ENCODE measurements at places on chromosomes 4 and X.

- no peak for DNase-seq
Measured at GRCh38 chr4:2936773-2937145, 26.4 kb downstream of the NOP14 start.

DNA sequence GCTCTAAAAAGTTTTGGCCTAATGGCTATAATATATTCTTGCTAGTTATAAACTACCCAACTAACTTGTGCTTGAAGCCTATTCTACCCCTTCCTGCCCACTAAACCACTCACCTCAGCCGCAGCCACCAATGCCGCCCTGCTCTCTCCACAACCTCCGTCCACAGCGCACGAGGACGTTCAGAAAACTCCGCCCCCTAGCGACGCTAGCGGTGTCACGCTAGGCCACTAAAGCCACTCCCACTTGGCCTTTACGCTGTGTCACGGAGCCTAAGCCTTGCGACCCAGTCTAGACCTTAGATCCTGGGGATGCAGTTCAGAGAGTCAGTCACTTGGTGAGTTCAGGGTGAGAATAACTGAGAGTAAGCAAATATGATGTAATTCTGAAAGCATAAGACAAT, at the start of gene TEX11:
TSS of gene TEX11 (minus strand) at position 171 of the 400 bp plus-strand sequence. CDS start 922 bp downstream, outside the sequence.
- DNase-seq, result no peak

DNA sequence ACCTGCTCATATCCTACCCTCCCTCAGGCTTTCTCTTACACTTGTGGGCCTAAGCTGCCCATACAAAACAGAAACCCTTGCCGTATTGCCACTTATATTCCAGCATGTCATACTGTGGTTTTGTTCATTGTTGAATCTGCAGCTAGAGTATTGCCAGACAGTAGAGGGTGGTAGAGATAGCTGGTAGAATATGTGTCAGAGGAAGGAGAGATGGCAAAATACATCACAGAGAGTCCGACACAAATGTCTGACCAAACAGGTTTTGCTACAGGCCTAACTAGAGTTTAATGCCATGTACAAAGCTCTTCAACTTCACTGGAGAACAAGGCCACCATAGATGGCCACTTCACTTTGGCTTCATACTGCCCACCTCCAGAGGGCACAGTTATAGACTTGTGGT, 160.1 kb downstream of the EFHC2 start:
- DNase-seq, result no peak

DNA sequence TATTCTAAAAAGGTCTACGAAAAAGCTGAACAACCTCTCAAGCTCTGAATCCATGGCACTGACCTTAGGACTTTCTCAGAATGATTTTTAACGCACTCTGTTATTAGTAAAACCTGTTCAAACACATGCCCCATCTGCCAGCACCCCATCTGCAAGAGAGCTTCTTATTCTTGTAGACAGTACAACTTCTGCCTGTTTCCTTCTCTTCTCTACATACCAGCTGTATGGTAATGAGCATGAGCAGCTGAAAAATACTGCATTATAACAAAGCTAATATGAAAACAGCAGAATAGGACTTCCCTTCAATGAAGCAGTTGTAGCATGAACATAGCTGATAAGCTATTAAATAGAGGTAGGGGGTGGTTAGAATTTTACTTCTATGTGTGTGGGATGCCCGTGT, 167.9 kb downstream of the FBXW7 start:
- DNase-seq, result no peak

DNA sequence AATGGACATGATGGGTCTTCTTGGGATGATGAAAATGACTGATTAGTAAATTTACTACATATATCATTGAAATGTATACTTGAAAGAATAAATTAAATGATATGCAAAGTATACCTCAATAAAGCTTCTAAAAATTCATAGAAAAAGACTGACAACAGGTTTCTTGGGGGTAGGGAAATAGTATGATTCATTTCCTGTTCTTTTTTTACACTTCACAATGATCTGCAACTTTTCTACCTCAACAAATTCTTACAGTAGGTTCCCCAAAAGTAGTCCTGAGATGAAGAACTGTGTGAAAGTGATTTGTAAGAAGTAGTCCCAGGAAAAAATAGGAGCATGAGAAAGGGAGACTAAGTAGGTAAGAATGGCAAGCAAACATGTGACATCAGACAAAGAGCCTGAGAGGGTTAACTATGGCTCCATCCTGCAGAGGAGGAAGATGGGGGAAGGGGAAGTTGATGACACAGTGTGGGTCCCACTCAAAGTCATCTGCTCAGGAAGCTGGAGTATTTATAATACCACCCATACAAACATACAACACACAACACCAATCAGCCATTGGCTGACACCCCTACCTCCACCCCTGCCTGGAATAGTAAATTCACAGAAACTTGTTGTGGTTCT, 73.9 kb downstream of the ARHGAP6 start:
- no peak for DNase-seq

DNA sequence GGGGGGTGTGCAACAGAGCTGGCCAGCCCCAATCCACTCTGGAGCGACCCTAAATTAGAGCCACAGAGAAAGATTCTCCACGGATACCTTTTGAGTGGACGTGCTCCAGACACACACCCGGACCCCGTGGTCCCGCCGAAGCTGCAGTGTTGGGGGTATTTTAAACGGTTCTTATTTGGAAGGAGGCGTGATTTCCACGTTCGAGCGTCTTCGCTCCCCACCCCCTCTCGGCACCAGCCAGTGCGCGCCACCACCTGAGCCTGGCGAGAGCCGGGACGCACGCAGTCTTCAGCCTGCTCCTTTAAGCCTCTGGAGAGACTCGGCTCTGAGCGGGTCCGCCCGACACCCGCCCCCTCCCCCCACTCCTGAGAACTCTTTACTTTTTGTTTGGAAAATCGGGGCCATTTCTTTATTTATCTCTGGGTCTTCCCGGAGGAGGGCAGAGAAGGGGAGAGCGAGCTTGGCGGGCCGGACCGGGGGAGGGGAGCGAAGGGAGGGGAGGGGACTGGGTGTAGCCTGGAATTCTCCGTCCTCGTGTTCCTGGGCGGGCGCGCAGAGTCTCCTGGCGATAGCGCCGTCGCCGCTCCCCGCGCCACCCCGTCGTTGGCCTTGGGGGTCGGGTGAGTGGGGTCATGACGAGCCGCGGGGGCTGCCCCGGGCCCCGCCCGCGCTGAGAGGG, 668 bp upstream of the PTCHD1 start:
- no peak for DNase-seq

GRCh38 chrX:47863187-47863586, 26.5 kb downstream of the ZNF81 start:
- no peak for DNase-seq

- DNase-seq, result no peak
Measured at GRCh38 chr4:62513306-62513705, 1313.2 kb downstream of the ADGRL3 start.

- no peak for DNase-seq
Measured at GRCh38 chr4:110735686-110736085, 112.8 kb upstream of the PITX2 start.

DNA sequence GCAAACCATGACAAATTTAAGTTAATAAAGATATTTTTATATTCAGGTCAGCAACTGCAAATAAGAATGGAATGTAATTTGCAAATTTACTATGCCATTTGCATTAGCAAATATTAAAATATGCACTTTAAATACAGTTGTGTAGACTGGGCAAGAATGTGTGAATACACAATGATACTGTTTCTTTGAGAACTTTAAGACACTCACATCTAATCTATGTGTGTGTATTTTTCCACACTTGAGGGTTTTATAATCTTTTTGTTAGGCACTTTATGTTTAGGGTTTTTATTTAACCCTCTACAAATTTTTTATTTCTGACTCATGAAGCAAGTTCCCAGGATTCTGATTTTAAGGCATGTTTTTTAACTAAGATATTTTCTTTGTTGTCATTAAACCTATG, 23.9 kb upstream of the NDNF start:
- no peak for DNase-seq
